HT1080 (cell line): ENCODE measurements at places on chromosomes 3 and 15. TPM values are rescaled to one million over a fixed set of nuclear protein-coding genes. Genes with fewer than 3 reads are reported as not detected.

DNA sequence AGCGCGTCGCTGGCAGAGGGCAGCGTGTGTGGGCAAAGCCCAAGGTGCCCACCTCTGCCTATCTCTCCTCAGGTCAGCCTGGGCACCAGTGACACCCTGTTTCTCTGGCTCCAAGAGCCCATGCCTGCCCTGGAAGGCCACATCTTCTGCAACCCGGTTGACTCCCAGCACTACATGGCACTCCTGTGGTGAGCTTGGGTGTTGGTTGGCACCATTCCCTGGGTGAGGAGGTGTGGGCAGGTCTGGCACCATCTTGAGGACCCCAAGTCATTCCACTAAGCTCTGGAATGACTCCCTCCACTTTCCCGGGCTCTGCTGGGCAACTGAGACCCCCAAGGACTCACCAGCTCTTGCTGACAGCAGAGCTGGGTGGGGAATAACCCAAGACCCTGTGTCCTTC lies 28.5 kb downstream of the XYLB start:
- DNase-seq = no peak

GRCh38 chr3:149390772-149391212 lies 13.3 kb upstream of the TM4SF1 start:
- peak; percentile 90 for DNase-seq

GRCh38 chr15:92883163-92883875 lies 16.8 kb upstream of the CHD2 start:
- peak; percentile 33 for DNase-seq

GRCh38 chr3:31974471-31974870 lies 6.6 kb downstream of the OSBPL10 start:
- no peak for DNase-seq

- DNase-seq = no peak
Observed at GRCh38 chr15:68582864-68583263, 4.1 kb downstream of the CORO2B start.

DNA sequence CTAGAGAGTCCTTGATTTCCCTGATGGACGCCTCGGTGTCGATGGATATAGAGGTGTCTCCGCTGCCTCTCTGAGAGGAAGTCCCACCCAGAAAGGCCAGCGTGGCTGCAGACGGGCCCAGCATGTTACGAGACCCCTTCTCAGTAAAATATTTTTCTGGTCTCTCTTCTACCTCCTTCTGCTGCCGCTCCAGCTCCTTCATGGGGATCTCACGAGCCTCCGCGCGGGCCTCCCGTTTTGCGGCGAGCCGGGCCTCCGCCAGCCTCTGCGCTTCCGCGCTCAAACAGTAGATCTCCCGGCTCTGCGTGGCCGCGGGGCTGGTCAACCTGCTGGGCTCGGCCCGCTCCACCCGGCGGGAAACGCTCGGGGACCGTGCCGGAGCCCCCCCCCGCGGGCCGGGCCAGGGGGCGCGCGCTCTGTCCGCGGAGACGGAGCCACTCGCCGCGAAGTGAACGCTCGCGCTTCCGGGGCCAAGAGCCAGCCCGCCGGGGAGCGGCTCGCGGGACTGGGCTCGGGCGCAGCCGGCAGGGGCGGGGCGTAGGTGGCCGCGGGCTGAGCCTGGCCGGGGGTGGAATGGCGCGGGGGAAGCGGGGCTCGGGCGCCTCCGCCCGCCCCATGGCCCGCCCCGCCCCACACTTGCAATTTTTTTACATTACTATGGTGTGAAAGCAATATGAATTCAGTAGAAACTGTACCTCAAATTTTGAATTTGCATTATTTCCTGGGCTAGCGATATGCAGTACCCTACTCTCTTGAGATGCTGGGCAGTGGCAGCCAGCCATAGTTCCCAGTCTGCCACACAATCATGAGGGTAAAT lies 10.2 kb upstream of the KCNMB3 start:
- DNase-seq = peak; percentile 33

DNA sequence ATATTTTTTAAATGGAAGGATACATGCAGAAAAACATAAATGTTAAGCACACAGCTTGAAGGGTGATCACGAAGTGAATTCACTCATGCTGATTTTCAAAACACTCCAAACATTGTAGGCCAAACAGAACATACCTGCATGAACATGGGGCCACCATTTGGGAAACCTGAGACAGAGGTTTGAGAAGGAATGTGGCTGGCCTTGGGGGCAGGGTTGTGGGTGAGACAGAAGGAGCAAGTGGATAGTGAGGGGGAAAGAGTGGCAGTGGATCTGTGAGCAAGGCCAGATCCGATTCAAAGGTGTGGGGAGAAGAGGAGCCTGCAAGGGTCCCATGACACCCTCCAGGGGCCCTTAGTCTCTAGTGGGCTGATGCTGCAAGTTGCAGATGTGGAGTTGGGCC lies 94.9 kb downstream of the HMG20A start:
- DNase-seq = no peak

- DNase-seq = no peak
Observed at GRCh38 chr15:92970656-92971055, 70.5 kb downstream of the CHD2 start.

DNA sequence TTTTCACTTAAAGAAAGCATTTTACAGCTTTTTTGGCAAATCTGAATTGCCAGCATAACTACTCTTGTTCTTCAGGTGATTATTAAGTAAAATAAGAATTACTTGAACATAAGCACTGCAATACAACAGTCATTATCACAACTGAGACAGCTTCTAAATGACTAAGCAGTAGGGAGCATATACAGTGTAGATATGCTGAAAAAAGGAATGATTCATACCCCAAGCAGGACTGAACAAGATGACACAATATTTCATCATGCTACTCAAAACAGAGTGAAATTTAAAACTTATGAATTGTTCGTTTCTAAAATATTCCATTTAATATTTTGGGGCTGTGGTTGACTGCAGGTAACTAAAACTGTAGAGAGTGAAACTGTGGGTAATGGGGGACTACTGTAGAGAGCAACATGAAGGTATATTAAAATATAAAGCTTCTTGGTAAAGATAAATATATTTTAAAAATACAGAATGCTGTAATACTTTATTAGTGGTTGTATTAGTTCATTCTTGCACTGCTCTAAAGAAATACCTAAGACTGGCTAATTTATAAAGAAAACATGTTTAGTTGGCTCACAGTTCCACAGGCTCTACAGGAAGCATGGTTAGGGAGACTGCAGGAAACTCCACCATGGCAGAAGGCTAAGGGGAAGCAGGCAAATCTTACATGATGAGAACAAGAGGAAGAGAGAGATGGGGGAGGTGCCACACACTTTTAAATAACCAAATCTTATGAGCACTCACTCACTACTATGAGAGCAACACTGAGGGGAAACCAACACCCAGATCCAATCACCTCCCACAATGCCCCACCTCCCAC lies 84.8 kb downstream of the DCLK3 start:
- peak; percentile 83 for DNase-seq

GRCh38 chr3:124584552-124585391 lies 145.5 kb upstream of the UMPS start:
- no peak for DNase-seq

DNA sequence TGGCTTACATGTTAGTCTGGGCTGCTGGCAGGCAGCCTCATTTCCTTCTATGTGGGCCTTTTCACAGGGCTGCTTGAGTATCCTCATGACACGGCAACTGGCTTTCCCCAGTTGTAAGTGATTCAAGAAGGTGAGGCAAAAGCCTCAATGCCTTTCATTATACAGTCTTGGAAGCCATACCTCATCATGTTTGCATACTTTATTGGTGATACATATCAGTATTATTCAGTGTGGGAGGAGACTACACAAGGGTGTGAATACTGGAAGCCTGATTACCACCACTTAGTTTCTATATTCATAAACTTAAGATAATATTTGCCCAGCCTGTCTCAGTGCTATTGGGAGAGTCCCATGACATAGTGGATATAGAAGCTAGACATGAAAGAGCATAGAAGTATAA lies 346.8 kb downstream of the SOX2 start:
- no peak for DNase-seq

DNA sequence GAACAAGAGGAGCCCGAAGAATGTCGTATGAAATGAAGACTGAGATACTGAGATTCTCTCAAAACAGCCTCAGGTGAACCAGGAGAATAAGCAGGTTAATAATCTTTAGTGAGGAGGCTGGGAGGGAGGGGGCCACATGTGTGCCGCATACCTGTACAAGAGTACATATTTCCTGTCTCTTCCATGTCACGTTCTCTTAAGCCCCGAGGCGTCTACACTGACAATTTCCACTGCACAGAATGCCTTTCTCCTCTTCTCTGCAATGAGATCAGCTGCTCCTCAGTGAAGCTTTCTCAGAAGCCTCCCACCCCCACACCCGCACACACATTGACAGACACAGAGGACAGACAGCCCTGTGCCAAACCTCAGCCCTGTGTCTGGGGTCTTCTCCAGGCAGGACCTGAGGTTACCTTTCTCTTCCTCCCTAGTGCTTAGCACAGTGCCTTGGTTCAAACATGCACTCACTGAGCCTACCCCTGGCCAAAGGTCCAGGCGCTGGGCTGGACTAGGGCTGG lies 55.4 kb downstream of the PDZRN3 start:
- no peak for DNase-seq

GRCh38 chr3:48433472-48434118 lies 3.7 kb upstream of the PLXNB1 start:
- no peak for DNase-seq

DNA sequence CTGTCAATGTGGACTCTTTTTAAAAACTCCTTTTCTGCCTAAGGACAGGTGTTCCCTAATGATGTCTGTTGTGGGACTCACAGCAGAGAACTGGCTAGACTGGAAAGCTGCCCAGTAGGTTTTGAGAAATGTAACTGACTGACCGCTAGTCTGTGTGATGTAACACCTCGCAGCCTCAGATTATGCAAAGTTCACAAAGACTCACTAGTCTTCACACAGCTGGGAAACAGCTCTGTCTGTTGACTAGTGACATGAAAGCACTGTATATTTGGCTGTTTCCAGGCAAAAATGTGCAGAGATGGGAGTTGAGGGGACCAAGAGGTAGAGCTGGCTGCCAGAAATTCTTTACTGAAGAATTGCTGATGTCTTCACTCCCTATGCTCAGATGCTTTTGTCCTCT lies 10.3 kb downstream of the PDZRN3 start:
- no peak for DNase-seq

DNA sequence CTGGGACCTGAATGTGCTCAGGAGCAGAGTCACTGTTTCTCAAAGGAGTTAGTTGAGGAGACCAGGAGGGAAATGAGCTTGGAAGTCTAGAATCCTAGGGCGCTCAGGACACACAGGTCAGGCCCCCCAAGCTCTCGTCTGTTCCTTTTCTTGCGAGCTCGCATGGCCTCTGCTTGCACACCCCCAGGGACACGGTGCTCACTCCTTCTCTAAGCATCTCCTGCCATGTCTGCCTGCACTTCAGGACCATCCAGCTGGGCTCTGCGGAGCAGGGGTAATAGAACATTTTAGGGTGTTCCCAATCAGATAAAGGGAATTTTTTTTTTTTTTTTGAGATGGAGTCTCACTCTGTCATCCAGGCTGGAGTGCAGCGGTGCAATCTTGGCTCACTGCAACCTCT lies 213.2 kb downstream of the XXYLT1 start:
- no peak for DNase-seq

- no peak for DNase-seq
Observed at GRCh38 chr3:100333970-100334487, 528 bp upstream of the NIT2 start.

DNA sequence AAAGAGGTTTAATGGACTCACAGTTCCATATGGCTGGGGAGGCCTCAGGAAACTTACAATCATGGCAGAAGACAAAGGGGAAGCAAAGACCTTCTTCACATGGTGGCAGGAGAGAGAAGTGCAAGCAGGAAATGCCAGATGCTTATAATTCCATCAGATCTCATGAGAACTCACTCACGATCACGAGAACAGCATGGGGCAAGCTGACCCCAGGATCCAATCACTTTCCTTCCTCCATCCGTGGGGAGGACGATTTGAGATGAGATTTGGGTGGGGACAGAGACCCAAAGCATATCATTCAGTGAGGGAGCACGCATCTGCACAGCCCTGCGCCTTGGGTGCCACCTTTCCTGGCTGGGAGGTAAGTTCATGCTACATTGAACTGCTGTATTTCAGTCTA lies 234.1 kb upstream of the ATP10A start:
- no peak for DNase-seq

DNA sequence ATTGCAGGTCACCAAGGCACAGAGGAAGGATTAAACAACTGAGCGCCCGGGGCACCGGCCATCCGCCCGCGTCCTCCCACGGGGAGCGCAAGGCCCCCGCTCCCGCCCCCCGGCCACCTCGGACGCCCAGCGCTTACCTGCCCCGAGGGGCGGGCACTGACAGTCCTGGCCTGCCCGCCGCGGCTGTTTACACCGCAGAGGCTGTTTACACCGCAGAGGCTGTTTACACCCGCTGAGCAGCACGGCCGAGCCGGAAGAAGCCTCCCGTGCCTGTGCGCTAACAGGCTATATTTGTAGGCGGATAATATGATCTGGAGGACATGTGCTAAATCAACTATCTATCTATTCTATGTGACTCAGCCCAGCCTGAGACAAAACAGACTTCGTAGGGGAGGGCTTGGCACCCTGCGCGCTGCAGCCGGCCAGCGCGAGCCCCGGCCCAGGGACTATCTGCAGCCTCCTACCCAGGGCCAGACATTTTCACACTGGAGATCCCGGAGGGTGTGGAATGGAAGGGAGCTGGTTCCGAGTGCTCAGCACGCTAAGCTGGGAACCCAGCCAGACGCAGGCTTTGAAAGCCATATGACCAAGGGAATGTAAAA lies at the start of gene LRRC2:
Gene LRRC2, minus strand, starts transcription at position 263 of the 602 bp plus-strand sequence. CDS start 14,711 bp downstream, outside the sequence.
- DNase-seq = no peak

GRCh38 chr15:81003097-81003350 lies 2.3 kb downstream of the TLNRD1 start:
- DNase-seq = no peak

DNA sequence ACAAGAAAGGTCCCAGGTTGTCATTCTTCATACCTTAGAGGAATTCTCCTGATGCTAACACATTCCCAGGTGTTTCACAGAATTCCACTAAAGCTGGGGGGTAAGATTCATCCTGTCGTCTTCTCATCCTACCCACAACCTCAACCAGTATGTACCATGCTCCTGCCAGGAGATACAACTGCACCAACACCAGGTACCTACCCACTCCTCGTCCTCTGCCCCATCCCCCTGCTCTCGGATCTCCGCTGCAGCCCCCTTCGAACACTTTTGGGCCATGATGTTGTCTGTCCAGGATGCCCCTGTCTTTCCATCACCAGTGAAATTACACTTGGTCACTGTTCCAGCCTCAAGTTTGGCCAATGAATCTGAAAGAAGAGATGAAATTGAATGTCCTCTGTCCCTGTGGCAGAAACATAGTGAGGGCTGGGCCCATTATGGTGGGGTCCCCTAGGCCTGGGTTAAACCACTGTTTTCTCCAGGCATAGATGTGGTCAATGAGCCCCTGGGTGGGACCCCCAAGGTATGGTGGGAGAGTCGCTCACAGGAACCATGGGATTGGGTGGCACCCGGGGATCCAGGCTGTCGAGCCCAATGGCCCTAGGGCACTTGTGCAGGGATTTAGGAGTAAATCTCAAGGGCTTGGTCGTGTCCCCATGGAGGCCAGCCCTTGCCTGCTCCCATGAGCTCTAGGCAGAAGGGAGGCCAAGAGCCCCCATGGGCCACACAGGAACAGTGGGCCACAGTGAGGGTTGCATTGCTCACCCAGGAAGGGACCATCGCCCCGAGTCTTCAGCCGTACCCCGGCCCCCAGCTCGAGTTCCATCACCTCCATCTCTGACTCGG lies 9.4 kb upstream of the AP3S2 start:
- no peak for DNase-seq

GRCh38 chr3:47424434-47425382 lies 43.9 kb downstream of the PTPN23 start:
- no peak for DNase-seq

Gene CEP19
- 2.1 and 2.7 TPM in 2 replicates for total RNA-seq

Gene TRNT1
- total RNA-seq = 19.3 and 21.3 TPM in 2 replicates

Gene ISL2
- total RNA-seq = 0.57 and 2.2 TPM in 2 replicates

Gene ERICH6
- not detected in 2 replicates for total RNA-seq

Gene APOD
- not detected in 2 replicates for total RNA-seq

Gene IMPG2
- 0.03 TPM in 1 of 2 replicates, not detected in the other for total RNA-seq

Gene DISP2
- total RNA-seq = 1.0 and 1.8 TPM in 2 replicates

Gene SNX22
- 2.3 TPM in 2 replicates for total RNA-seq

Gene FBXL22
- total RNA-seq = 0.60 and 1.9 TPM in 2 replicates
